GM12891 (cell line): ENCODE measurements at places on chromosomes 3 and 15.
A peak's percentile ranks its signal among the peaks of the same experiment; 100 is the strongest.

- no peak for DNase-seq
Measured at GRCh38 chr3:127203024-127203423, 10.1 kb downstream of the PRR23E start.

DNA sequence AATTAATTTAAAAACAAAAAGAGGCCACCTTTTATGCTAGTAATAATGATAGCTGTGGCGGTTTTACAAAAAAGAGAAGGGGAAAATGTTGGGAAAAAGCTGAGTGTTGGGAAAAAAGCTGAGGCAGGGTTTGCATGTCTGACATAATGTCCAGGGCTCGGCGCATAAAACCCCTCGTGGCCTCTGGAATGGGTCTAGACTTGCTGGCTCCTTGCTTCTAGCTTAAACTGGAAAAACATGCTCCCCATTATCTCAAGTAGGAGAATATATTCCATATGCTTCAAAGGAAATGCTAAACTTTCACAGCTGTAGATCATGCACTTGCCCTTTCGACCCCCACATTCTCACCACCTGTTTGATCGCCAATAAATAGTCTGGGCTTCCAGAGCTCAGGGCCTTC, 53.0 kb downstream of the CYP19A1 start:
- DNase-seq, result no peak

GRCh38 chr3:163547014-163547685, 1531.1 kb downstream of the SI start:
- no peak for DNase-seq

- DNase-seq, result no peak
Measured at GRCh38 chr3:105791919-105792786, 76.7 kb downstream of the CBLB start.

DNA sequence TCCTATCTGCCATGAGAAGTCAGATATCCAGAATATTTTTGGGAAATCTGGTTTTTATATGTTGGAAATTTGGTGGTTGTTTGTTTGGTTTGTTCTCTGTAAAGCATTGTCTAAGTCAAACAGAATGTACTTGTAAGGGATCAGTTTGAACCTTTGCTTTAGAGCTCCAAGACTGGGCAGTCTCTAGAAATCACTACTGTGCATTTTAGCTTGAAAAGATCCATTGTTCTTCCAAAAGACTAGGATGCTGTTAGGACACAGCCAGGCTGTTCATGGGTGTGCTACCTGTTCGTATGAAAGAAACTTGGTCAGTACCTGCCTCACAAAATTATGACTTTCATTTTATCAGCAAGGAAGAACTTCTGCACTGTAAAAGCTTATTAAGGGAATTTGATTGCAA, 182.6 kb downstream of the WDR72 start:
- no peak for DNase-seq

DNA sequence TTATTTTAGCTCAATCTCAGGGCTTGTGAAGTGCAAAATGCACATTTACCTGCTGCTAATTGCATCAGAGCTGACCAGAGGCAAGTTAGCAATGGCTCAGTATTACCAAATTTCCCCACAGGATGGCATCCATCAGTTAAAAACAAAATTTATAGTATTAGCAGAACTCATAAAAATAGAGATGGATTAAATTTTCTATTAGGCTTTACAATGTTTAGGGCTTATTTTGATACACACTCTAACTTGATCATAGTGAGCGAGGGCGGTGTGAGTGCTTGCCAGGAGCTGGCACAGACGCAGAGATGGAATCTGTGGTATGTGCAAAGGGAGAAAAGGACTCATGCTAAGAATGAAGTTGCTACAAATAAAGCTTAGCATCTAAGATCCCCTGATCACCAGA, 241.0 kb downstream of the NSUN3 start:
- DNase-seq, result no peak

GRCh38 chr3:61821823-61822251, 260.5 kb downstream of the PTPRG start:
- DNase-seq, result no peak

GRCh38 chr3:134753999-134754742, 40.9 kb upstream of the EPHB1 start:
- DNase-seq, result no peak

DNA sequence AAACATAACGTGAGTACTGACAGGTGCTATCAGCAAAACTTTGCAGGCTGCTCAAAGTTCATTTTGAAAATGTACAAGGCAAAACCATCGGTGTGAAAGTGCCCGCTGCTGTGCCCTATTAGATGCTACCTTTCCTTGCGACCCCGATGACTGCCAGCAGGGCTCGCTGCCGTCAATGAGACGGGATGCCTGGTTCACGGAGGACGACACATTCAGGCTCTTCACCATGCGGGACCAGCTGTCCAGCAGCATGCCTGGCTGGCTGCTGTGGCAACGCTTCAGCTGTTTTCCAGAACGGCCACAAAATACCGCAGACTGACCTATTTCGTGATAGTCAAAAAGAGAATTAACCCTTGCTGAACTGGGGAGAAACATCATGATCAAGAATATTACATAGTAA, 92.7 kb upstream of the OCA2 start:
- no peak for DNase-seq

DNA sequence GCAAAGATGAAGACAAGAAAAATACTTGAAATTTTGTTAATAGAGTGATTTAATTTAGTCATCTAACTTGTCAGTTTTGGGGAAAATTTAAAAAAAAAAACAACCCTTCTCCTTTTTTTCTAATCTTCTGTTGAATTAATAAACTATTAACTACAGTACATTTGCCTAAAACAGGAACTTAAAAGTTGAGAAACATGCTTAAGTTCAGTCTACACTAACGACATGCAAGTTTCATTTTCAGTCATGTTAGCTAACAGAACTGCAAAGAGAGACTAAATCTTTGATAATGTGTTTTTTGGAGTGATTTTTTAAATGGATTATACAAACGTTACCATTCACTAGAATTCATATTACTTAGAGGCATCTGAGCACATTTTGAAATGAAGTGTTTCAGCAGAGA, 71.9 kb upstream of the MBNL1 start:
- no peak for DNase-seq

GRCh38 chr3:172135185-172135584, 95.8 kb downstream of the FNDC3B start:
- no peak for DNase-seq

GRCh38 chr3:113140876-113141275, 70.5 kb upstream of the BOC start:
- DNase-seq, result no peak

- DNase-seq, result no peak
Measured at GRCh38 chr3:8790529-8790928, 21.1 kb upstream of the OXTR start.

DNA sequence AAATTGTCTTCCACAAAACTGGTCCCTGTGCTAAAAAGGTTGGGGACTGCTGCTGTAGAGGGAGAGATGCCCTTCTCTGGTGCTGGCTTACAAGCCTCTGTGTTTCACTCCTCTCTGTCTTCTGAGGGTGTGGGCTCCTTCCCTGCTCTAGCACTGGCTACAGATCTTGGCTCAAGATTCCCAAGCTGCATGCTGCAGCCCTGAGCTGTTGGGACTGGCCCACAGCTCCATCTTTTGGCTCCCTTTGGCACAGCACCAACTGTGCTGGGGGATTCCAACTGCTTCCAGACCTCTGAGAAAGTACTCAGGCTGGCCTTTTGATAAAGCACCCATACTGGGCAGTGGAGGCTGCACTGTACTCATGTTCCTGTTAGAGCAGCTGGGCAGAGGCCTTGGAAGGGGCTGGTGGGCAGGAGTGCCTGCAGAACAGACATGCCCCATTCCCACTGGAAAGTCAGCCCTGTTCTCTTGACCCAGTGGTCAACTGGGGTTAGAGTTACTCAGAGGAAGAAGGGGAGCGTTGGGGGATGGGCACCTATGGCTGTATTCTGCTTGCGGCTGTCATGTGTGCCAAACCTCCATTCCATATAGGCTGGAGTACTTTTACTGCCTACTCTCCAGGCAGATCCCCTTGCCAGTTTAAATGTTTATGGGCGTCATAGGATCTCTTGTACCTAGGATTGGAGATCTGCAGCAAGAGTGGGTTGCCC, 55.7 kb downstream of the GALK2 start:
- DNase-seq, result no peak

- no peak for DNase-seq
Measured at GRCh38 chr15:78668987-78669386, 28.0 kb upstream of the CHRNB4 start.

GRCh38 chr15:31169558-31169957, 68.0 kb upstream of the TRPM1 start:
- no peak for DNase-seq

DNA sequence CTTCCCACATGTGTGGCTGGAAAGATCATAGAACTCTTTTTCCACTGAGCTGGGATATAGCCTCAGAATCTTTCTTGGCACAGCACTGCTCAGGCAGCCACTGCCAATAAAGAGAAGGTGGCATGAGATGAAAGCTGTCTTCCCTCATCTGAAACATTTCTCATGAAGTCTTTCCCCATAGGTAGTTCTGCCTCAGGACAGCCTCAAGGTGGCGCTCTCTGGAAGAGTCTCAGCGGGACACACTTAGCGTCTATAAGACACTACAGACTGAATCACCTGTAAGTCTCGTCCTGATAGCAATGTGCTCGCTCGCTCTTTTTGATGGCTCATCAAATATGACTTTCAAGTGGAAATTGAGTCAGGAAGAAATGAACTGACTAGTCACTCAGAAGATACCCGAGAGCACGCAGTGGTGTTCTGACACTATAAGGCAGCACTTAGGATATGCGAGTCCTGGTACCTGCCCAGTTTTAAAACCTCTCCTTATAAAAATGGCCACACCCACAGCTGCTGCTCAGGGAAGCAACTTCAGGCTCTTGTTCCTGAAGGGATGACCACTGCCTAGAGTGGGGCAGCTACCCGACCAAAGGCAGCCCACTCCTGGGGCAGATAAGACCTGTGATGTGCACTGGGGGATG, 269.5 kb downstream of the SUCLG2 start:
- peak; percentile 16 for DNase-seq

DNA sequence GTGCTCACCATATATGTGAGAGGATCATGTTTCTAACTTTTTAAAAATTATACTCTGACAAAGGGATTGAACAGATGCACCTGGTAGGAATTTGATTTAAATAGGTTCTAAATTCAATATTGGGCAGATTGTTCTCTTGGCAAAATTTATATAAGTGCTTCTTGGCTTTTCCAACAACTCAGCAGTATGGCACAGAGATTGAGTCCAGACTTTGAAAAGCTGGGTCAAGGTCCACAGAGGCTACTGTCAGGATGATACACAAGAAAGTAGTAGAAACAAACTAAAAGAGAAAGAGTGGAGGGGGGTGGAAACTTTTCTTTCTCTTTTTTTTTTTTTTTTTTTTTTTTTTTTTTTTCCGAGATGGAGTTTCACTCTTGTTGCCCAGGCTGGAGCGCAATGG, 203.2 kb upstream of the ADAMTS9 start:
- no peak for DNase-seq

DNA sequence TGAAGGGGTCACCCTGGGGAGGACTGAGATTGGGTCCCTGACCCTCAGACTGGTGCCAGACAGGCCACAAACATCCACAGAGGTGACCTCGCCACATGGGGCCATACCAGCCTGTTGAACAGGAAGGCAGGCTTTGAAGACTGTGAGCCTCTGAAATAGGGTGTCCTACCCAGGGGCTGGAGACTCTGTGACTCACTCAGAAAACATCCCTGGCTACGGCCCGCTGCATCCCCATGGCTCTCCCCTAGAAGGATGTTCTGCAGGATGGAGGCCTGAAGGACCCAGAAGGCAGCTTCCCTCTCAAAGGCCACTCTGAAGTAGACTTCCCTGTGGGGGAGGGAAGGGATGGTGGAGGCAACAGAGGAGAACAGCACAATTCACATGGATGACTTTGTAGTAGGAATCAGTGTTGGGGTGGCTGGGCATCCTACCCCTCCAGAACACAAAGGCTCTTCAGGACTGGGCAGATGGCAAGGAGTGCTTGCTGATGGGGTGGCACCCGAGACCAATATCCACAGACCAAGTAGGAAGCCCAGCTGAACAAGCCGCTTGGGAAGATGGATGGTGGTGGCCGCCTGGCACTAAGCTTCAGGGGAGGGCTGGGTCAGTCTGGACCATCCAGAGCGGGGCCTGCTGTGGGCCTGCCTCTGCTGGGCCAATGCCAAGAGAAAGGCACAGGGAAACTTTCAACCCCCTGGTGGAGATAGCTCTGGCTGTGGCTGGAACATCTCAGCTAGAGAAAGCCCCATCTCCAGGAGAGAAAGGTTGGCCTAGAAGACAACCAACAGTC, 37.6 kb upstream of the DUSP7 start:
- DNase-seq, result no peak

GRCh38 chr3:172965256-172965655, 175.8 kb downstream of the SPATA16 start:
- DNase-seq, result no peak

DNA sequence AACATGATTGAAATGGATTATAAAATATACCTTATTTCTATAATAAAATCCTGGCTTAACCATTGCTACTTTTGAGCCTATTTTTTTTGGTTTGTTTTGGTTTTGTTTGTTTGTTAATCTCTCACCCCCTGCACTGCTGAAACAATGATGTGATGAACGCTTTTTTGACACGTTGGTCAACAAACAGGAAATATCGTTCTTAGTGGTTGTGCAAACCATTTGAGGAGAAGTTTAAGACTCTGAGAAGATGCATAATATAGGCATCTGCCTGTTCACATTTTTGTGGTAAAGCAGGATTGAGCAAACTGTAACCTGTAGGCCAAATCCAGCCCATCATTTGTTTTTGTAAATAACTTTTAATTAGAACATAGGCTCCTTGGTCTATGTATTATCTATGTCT, 75.5 kb upstream of the MDFIC2 start:
- no peak for DNase-seq

- DNase-seq, result no peak
Measured at GRCh38 chr3:169477790-169478189, 185.7 kb downstream of the MECOM start.

DNA sequence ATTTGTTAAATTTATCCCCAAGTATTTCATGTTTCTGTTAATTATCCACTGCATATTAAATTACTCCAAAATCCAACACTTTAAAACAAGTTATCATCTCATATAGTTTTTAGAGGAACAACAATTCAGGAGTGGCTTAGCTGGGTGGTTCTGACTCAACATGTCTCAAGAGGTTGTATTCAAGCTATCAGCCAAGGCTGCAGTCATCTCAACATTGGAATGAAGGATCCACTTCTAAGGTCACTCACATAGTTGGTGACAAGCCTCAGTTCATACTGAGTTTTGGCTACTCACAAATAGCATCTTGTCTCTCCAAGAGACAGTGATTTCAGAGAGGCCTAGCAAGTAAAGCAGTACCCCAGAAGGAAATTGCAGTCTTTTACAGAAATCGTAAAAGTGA, 134.7 kb downstream of the NR2E3 start:
- no peak for DNase-seq

GRCh38 chr3:147038481-147038880, 367.9 kb downstream of the ZIC4 start:
- no peak for DNase-seq

- no peak for DNase-seq
Measured at GRCh38 chr3:110311541-110311940, 760.1 kb upstream of the NECTIN3 start.

DNA sequence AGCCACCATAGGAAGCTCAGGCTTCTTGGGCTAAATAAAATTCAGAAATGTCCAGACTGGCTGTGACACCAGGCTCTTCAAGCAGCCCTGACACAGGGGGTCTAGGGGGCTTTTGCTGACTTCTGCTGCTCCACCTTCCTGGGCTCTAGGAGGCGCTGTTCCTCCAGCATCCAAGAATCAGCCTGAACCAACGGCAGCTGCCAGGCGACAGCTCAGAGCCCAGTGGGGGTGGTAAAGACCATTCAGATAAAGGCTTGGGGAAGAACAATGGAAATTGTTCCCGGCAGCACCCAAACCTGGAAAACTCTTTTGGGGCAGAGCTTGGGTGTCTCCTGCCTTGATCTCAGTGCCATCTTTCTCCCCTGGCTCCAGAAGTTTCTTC, 21.6 kb upstream of the PSTPIP1 start:
- no peak for DNase-seq
